ENCODE measurements at places on chromosomes 3 and 15.

DNA sequence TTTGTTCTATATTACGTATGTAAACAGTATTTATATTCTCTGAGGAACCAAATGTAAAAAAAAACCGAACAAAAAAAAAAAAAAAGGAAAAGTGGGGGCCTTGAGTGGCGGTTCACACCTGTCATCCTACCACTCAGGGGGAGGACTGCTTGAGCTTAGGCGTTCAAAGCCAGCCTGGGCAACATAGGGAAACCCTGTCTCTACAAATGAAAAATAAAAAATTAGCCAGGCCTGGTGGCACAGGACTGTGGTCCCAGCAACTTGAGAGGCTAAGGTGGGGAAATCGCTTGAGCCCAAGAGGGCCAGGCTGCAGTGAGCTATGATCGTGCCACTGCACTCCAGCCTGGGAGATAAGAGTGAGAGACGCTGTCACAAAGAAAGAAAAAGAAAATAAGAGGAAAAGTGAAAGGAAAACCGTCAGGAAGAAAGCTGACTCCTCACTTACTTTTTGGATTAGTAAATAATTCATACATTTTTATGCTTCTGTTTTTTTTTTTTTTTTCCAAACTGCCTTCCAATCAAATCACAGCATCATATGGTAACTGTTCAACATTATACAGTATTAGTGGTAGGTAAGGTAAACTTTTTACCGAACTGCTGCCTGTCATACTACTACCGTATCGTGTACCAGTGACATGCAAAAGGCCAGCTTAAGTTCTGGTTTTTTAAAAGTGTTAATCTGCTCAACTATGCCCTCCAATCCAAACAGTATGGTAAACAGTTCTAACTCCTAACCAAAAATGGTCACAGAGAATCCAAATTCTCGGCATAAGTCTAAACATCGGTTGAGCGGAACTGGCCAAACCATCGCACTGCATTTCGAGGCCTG is 1.2 kb downstream of the PHC3 start:
- no peak for DNase-seq

- DNase-seq: no peak
These were observed 8.1 kb upstream of the SRPRB start for GRCh38 chr3:133797396-133798105.

GRCh38 chr15:101264911-101265641 is 12.2 kb downstream of the SELENOS start:
- DNase-seq: no peak

DNA sequence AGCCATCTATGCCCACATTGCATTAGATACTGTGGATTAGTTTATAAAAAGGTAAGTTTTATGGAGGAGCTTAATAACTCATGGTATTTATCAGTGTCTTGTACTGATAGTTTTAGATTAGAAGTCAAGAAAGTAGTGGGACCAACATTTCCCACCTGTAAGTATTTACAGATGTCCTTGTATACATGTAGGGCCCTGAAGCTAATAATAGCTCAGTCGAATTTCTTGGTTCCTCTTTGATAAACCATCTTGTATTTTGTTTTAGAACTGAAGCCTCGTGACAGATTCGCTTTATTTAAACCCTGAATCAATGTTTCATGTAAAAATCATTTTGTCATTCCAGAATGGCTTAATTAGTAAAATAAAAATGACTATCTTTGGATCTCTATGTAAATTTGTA is 73.4 kb downstream of the CRYBG3 start:
- DNase-seq: no peak
